ENCODE measurements at places on chromosomes 3 and 15.

DNA sequence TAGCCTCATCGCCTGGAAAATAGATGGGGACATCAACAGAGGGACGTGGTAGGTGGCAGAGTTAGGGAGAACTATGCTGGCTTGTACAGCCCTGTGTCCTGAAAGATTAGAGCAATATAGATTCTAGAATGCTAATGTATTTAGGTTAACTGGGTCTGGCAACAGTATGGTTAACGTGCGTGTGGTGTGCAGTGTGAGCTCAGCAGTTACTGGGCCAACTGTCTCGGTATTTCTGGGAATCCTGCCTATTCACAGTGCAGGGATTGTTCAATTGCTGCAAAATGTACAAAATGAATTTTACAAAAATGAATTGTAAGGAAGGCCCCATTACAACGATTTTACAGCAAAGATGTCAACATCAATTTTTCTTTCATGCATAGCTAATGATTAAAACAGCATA, 20.6 kb downstream of the MEIS2 start:
- no peak for DNase-seq

GRCh38 chr3:62688050-62688449, 187.2 kb downstream of the CADPS start:
- DNase-seq = no peak

DNA sequence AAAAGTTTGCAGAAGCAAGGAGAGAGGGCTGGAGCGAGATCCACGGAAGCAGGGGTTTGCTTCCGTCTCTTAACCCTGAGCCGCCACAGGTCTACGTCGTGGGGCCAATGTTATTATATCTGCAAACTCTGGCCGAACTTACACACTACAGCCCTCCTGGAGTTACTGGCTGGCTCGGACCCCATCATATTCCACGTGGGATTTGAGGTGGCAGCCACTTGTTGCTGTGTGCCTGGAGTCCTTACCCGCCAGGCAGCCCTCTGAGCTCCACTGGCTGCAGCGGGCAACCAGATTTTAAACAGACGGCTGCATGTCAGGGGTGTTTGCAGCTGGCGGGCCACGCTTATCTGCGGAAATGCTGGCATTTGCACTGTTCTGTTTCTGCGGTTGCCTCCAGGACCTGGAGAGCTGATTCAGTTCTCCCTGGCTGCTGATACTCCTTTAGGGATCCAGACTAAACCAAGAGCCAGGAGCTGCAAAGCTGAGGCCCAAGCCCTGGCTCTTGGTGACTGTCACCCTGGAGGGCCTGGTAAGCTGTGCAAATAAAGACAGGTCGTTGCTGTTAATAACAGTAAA, 34.7 kb downstream of the TM2D3 start:
- no peak for DNase-seq

GRCh38 chr3:15778332-15778858, 19.4 kb downstream of the ANKRD28 start:
- no peak for DNase-seq

DNA sequence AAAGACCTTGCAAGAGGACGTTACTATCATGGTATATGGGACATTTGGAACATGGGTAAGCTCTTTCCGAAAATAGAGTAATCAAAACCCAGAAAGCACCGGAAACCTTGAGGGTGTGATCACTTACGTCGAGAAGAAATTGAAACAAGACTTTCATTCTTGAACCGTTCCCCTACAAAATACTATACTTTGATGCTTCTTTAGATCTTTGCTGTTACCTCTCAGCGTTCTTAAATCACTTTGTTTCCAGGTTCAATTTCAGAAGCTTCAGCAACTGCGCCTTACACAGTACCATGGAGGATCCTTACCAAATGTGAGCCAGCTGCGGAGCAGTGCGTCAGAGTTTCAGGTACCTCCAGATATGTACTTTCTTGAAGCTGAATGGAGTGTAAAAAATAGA, 10.1 kb downstream of the CRTC3 start:
- DNase-seq = no peak

GRCh38 chr3:67635257-67635656, 19.2 kb downstream of the SUCLG2 start:
- DNase-seq = no peak

DNA sequence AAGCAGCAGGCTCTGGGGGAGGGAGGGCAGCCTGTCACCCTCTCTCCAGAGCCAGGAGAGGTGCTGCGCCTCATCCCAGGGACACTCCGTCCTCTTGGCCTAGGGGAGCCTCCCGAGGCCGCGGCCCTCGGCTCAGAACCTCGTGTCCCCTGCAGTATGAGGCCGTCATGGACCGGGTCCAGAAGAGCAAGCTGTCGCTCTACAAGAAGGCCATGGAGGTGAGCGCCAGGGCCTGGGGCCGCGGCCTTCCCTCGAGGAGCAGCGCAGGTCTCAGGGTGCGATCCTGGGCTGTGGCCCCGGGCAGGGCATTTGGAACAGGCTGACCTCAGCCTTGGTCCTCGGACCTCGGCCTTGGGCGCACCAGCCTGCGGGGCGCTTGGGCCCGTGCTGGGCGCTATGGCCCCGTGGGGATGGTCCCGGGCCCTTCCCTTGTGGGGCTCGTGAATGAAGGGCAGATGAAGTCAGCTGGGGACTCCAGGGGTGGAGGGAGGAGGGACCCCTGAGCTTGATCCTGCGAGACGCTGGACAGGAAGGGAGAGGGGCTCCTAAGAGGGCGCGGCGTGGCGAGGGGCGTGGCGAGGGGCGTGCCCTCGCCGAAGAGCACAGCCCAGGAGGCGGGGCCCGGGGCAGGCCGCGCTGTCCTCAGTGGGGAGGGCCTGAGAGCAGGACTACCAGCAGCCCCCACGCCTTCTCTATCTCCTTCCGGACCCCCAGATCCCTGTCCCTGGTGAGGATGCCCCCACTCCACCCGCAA, 32.9 kb downstream of the PSTPIP1 start:
- DNase-seq = no peak

GRCh38 chr3:193149998-193150397, 91.0 kb upstream of the PLAAT1 start:
- no peak for DNase-seq

DNA sequence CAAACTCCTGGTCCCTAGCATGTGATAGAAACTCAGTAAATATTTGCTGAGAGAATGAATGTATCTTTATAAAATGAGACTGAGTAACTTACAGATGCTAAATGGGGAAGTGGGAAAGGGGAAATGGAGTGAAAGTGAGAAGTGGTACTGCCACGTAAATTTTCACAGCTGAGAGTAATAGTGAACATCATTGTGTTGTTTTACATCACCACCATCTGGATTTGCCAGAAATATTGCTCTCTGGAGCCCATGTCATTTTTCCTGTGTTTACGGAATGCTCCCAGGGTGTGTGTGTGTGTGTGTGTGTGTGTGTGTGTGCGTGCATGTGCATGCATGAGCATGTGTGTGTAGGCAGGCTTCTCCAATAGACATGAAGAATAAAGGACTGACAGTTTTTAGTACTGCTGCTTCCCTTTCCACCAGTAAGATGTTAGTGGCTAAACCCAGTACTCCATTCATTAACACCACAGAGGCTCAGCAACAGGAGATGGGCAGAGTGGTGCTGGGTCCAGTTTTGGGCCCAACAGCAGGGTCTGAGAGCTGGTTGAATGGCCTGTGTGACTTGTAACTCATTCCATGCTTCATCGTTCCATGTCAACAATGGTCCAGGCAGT, 57.3 kb downstream of the DIPK2A start:
- DNase-seq = no peak

- DNase-seq = no peak
These were observed 113.7 kb upstream of the SMAD3 start for GRCh38 chr15:66951531-66952320.
